Renal cortical epithelial cell (primary cell): ENCODE measurements at places on chromosomes 12 and 14.
A peak's percentile ranks its signal among the peaks of the same experiment; 100 is the strongest.

- DNase-seq = no peak
Measured at GRCh38 chr12:46267575-46267824, 1.3 kb downstream of the SLC38A1 start.

GRCh38 chr14:90451961-90452360 lies 55.1 kb downstream of the CALM1 start:
- DNase-seq = no peak

DNA sequence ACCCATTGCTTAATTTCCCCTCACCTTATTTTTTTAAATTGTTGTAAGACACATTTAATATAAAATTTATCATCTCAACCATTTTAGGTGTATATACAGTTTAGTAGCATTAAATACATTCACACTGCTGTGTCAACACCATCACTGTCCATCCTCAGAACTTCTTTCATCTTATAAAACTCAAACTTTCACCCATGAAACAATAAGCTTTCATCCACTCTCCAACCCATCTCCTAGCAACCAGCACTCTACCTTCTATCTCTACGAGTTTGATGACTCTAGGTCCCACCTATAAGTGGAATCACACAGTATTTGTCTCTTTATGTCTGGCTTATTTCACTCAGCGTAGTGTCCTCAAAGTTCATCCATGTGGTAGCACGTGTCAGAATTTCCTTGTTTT lies 75.5 kb downstream of the TBX3 start:
- no peak for DNase-seq

GRCh38 chr12:59389968-59390576 lies 205.8 kb upstream of the SLC16A7 start:
- DNase-seq = no peak

- peak; percentile 36 for DNase-seq
Measured at GRCh38 chr14:61438497-61438859, 117.1 kb downstream of the PRKCH start.

- no peak for DNase-seq
Measured at GRCh38 chr12:97594236-97595088, 131.9 kb downstream of the RMST start.

DNA sequence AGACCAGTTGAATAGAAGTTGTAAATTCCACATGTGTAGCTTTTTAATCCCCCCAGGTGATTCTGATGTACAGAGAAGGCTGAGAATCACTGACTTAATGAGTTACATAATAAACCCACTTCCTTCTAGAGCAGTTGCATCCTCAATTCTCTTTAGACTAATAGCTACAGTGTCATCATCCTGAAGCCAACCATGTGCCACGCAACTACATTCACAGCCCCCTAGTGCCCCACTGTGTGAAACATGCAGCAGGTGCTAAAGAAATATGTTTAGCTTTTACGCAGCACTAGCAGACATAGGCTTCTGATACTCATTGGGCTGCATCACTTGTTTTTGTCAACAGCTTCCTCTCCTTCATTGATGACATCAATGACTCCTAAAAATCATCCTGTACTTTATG lies 1168.3 kb downstream of the BCL11B start:
- DNase-seq = no peak

DNA sequence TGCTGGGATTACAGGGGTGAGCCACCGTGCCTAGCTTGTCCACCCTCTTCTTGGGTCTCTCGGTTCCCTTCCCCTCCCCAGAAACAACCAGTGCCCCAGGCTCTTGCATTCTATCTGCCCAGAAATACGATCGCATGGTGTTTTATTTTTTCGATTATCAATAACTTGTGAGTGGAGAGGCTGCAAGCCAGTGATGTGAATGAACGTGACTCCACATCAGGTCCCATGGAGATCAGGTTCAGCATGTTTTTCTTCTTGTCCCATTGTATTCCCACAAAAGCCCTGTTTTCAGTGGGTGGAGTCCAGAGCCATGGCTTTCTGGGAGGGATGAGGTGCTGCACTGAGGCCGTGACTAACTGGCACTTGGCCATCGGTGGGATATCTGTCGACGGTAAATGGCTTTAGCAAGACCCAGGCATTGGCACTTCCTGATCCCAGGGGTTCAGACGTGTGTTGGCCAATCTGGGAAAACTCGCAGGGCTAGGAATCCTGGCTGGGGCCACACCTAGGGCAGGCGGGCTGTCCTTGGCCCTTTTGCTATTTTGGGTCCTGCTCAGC lies 12.7 kb upstream of the HNF1A start:
- DNase-seq = no peak

GRCh38 chr12:102735104-102735503 lies 181.9 kb downstream of the PAH start:
- DNase-seq = no peak

DNA sequence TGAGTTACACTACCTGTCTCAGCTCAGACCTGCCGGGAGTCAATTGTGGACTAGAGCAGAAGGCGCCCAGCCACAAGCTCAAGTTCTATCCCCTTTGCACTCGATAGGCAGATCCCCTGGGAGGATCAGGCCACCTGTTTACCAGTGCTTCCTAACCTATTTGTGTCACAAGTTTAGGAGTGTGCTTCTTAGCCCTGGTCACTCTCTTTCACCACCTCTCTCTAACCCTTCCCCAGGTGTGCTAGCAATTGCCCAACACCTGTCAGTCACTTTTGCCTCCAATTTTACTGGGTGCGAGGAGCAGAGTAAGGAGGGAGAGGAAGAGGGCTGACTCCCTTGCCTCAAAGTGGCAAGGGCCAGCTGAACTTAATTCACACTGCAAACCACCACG lies 745 bp upstream of the NAA30 start:
- no peak for DNase-seq

GRCh38 chr14:103869406-103870143 lies 22.2 kb upstream of the PPP1R13B start:
- DNase-seq = no peak

GRCh38 chr14:42028607-42029006 lies 421.9 kb downstream of the LRFN5 start:
- no peak for DNase-seq

GRCh38 chr12:24903329-24904088 lies 45.4 kb downstream of the BCAT1 start:
- no peak for DNase-seq

DNA sequence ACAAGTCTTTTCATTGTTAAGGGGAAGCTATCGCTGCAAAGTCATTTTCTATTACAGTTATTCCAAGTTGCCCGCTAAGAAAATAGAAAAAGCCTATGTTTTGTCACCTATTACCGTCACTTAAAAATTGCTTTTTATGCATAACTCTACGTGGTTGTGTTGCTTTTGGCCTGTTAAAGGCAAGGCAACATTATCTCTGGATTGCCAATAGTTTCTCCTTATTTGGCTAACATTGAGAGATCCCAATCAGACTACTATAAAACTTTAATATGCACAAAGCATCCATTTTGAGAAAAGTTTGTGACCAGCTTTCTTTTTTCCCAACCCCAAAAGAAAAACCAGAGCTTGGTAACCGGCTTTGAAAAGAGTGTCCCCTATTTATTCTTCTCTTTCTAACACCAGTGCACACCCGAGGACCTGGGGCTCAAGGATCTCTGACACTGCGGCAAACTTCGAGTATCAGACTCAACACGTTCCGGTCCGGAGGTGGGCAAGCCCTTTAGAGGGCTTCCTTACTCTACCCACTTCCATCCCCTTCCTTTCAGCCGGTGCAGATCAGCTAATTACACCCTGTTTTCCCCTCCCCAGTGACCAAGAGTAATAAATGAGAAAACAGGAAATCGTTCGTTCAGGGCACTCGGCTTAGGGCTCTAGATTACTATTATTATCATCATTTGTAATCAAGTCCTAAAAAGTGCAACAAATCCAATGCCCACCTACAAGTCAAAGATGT lies 1.2 kb downstream of the PPP1R12A start:
- no peak for DNase-seq

- DNase-seq = no peak
Measured at GRCh38 chr14:30234966-30235365, 307.3 kb upstream of the PRKD1 start.

GRCh38 chr12:3543826-3544225 lies 52.8 kb downstream of the PRMT8 start:
- DNase-seq = no peak

DNA sequence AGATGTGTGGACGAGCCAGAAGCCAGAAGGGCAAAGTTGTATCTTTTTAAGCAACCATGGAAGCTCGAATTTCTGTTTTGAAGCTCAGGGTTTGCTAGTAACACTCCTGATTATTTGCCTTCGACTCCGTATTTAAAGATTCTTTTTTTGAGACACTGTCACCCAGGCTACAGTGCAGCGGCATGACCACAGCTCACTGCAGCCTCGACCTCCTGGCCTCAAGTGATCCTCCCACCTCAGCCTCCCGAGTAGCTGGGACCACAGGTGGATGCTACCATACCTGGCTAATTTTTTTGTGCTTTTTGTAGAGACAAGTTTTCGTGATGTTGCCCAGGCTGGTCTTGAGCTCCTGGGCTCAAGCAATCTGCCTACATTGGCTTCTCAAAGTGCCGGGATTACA lies 18.7 kb upstream of the OASL start:
- DNase-seq = no peak

DNA sequence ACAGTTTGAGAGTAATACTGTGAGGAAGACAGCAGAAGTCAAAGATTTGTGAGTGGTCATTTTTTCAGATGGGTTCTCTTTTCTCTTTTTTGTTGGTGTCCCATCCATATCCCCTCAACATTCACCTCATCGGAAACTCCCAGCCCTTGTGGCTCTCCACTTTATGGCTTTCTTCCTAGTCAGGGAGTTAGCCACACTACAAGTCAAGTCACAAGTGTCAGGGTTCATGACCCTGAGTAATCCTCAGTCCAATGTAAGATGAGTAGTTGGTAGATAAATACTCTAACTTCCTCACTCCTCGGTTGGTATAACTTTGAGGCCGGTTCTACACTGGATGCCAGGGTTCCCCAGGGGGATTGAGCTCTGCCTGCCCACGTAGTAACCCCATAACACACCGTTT lies 41.4 kb downstream of the PTGER2 start:
- peak; percentile 59 for DNase-seq

DNA sequence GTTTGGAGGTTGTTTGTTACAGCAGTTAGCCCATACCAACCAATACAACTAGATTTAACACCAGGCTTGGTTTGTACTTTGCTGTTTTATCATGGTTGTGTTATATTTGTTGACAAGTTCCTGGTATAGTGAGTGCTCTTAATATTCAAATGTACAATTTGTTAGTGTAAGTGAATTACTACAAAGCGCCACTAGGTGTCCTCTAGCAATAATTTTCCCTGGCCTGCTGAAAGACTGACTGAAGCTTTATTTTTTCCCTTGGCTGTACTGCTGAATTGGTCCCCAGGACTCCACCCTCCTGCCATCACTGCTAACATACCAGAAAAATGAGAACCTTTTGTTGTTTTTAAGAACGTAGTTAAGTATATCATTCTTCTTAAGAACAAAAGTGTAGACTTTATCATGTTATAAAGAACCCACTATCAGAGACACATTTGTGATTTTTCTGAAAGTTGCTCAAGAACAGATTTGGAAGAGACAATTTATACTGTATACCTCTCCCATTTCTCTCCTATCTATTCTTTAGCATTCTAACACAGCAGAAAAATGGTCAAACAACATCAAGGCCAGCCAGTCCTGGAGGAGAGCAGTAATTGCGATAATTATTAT lies 75.3 kb upstream of the FAR2 start:
- peak; percentile 59 for DNase-seq

GRCh38 chr12:62862259-62862881 lies 72.6 kb downstream of the PPM1H start:
- DNase-seq = no peak

DNA sequence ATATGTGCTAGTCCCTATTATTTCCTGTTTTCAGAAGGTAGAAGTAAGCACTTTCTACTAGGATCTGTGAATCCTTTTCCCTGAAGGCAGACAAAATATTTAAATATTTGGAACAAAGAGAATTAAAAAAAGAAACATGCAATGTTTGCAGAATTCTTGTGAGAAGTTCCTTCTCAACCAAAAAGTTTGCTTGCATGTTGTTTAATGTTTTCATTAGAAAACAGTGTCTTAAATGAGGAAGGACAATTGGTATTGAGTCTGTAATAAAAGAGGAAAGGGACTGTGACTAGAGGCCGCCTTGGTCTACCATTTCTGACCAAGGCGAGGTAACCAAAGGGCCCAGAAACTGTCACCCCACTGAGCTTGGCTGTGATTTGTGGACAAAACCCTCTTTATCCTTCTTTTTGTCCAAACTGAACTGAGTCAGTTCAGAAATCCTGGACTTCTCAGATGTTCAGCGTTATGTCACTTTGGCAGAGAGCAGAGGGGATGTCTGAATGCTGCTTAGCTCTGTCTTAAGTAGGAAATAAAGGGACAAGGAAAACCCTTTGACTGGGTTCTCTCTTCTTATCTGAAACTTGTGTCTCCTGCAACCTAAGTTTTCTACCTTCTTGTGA lies 129.8 kb upstream of the CPM start:
- no peak for DNase-seq

GRCh38 chr12:105384916-105385535 lies 54.5 kb downstream of the C12orf75 start:
- DNase-seq = peak; percentile 21

DNA sequence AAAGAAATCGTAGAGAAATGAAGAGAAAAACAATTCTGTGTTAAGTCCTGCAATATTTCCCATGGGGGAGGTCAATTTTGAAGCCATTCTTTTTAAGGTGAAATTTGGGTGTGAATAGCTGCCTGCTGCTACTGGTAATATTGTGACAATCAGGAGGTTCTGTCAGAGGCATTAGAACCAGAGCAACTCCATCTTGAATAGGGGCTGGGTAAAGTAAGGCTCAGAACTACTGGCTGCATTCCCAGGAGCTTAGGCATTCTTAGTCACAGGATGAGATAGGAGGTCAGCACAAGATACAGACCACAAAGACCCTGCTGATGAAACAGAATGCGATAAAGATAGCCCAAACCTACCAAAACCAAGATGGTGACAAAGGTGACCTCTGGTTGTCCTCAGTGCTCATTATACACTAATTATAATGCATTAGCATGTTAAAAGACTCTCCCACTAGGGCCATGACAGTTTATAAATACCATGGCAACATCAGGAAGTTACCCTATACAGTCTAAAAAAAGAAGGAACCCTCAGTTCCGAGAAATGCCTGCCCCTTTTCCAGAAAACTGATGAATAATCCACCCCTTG lies 24.8 kb upstream of the MTHFD1 start:
- no peak for DNase-seq

GRCh38 chr14:69956970-69957369 lies 77.8 kb downstream of the SMOC1 start:
- no peak for DNase-seq

GRCh38 chr12:106764738-106765137 lies 9.7 kb upstream of the RIC8B start:
- peak; percentile 61 for DNase-seq

GRCh38 chr12:1501695-1502378 lies 92.5 kb downstream of the FBXL14 start:
- no peak for DNase-seq

DNA sequence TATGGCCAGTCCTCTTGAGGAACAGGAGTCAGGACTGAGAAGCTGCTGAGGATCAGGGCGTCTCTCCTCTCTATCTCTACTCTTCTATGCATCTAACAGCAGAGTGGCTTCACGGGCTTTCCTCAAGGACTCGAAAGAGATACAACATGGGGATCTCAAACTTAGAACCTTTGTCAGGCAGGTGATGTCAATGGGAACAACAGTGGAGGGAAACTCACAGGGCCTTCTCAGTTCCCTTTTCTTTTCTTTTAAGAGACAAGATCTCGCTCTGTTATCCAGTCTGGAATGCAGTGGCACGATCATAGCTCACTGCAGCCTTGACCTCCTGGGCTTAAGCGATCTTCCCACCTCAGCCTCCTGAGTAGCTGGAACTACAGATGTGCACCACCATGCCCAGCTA lies 127.6 kb downstream of the PTPN11 start:
- DNase-seq = no peak
